ENCODE measurements at places on chromosomes 2 and 18.

DNA sequence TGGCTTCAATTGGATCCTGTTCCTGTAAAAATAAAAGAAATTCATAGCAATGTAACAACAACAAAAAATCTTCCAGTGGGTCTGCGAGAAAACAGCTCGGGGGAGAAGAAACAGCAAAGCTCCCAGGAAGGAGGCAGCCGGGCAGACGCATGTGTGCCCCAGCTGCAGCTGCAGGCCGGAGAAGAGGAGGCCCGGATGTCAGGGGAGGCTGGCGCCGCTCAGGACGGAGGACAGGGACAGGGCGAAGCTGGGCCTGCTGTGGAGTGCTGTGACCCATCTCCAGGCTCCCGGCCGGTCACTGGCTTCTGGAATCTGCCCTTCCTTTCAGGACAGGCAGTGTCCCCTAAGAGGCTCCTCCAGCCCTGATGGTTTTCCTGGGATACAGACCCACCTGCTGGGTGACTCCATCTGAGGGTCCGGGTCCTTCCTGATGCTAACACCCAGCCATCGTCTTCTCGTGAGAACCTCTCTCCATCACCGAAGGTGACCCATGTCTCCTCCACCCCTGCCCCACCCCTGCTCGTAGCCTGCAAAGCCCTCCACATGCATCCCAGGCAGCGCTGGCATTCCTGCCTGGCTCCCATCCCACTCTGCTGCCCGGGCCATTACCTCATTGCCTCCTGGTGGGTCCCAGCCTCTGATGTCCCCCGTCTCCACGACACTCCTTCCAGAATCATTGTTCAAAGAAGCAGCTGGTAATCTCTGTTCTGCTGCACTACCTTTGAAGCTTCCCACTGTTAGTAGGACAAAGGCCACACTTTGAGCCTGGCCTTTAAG is 145.4 kb upstream of the TWIST2 start:
- no peak for DNase-seq

DNA sequence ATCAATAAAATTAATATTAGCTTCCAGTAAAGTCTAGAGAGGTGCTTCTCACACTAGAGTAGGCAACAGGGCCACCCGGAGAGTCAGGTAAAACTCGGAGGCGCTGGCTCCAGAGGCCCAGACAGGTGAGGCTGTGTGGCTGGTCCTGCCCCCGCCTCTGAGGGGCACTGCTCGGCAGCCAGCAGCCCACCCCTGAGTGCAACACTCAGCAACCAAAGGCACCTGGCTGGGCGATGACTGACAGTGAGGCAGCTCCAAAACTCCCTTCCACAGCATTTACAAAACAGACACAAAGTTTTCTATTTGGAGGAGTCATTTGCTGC is 138.8 kb upstream of the ID2 start:
- DNase-seq: peak; percentile 52

GRCh38 chr2:178197791-178198190 is 3.5 kb downstream of the OSBPL6 start:
- no peak for DNase-seq

- DNase-seq: no peak
These were observed 166.7 kb upstream of the DTNA start for GRCh38 chr18:34543356-34543755.

- DNase-seq: no peak
These were observed 37.2 kb downstream of the CASP10 start for GRCh38 chr2:201220102-201220570.

DNA sequence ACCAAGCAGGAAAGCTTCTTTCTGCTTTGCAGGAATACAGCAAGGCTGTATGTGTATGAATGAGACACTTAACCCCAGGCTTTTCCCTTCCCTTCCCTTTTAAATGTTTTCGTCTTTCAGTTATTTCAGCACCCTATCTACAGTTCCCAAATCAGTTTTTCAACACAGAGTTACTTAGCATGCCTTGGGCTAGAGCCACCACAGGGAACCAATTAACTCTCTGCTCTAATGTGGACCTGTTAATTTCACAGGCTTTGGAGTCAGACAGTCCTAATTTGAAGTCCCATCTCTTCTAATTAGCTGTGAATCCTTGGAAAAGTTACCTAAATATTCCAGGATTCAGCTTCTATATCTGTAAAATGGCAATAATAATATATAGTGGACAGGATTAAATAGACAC is 89.2 kb upstream of the REG3A start:
- DNase-seq: no peak
